ENCODE measurements at places on chromosomes 13 and 19.
A peak's percentile ranks its signal among the peaks of the same experiment; 100 is the strongest.

DNA sequence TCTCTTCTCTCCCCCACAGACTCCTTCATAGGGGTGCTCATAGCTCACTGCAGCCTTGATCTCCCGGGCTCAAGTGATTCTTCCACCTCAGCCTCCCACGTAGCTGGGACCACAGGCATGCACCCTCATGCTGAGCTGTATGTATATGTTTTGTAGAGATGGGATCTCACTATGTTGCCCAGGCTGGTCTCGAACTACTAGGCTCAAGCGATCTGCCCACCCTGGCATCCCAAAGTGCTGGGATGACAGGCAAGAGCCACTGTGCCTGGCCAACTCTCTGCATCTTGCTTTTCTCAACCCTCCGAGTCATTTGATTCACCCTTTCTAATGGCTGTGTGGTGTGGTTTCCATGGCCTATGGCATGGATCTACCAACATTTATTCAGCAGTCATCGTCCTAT lies 10.1 kb upstream of the IRGC start:
- no peak for DNase-seq

GRCh38 chr13:75186379-75186778 lies 295.6 kb downstream of the TBC1D4 start:
- DNase-seq, result no peak

- no peak for DNase-seq
Measured at GRCh38 chr19:57016076-57016475, 103.7 kb upstream of the USP29 start.

DNA sequence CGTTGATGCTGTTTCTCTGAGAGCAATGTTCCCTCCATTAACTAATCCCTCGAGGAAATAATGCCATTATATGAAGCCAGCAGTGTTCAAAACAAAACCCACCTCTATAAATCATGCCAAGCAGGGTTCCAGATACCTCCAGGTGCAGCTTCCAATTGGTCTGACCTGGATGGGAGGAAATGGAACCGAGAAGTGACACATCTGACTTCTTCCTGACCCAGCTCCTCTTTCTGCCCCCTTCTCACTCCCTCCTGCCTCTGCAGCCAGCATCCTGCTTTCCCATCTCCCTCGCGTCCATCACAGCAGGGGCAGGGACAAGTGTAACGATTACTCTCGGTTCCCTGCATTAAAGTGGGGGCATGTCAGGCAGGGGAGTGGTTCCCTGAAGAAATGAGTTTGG lies 37.5 kb downstream of the HSPH1 start:
- DNase-seq, result no peak

GRCh38 chr13:103157434-103158145 lies 91.4 kb upstream of the SLC10A2 start:
- DNase-seq, result no peak

DNA sequence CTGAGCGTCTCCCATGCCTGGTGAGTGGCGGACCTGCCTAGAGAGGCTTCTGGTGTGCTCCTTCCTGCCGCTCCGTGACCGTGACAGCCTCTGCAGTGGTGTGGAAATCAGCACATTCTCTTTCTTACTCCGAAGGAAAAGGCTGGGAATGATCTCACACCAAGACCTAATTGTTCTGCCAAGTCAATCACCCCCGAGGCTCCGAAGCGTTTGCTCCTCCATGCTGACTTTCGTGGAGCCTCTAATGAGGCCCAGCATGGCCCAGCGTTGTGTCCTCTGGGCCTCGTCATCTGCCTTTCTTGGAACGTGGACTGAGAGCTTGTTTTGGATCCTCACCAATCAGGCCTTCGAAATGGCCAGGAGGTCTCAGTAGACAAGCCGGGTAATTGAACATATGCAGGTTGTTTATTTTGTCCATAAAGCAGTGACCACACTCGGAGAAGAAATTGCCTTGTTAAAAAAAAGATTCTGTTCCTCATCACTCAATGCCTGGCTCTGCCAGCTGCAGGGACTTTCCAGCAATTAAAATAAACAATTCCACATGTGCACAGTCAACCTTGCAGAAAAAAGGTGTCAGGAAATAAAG lies 107.1 kb downstream of the UBL3 start:
- DNase-seq, result no peak

DNA sequence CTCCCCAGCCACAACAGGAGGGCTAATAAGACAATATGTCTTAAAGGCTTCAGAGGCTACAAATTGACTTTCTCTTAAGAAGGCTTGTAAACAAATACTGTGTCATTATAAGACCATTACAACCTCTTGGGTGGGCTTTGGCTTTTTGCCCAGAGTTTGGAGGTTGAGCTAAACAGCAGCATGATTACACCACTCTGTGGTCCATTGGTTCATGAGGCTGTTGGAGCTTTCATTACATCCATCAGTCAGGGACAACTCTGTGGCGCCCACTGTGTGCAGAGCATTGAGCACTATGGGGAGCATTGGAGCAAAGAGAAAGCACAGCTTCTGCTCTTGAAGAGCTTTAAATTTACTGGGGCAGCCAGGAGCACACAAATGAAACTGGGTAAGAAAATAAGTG lies 75.9 kb downstream of the TNFSF11 start:
- no peak for DNase-seq

DNA sequence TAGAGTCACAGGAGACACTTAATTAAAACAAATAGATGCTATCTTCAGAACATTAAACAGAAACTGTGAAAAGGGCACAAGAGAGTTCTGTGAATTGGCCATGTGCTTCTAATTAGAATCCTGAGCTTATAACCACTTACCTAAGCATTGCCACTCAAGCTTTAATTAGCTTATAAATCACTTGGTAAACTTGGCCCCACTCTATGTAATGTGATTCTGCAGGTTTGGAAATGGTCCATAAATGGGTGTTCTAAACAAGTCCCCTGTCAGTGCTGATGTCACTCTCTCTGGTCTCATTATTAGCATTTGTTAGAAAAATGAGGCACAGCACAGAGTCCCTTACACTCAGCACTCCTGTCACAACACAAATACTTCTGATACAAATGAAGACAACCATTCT lies 18.0 kb downstream of the ZNF91 start:
- no peak for DNase-seq

DNA sequence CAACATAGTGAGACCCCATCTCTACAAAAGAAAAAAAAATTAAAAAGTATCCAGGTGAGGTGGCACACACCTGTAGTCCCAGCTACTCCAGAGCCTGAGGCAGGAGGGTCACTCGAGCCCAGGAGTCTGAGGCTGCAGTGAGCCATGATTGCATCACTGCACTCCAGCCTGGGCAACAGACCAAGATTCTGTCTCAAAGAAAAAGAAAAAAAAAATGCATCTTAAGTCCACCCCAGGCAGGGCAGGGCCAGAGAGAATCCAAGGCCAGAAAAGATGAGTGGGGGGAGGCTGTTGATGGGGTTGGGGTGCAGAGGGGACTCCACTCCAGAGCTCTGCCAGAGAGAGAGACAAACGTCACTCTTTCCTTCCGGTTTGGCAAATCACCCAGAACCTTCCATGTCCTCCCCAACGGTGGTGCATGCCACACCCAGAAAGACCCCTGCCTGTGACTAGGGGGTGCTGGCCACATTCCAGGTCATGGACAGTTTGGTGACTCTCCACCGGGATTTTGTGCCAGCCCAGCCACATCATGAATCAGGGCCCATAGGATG lies 431 bp downstream of the FUT3 start:
- no peak for DNase-seq

DNA sequence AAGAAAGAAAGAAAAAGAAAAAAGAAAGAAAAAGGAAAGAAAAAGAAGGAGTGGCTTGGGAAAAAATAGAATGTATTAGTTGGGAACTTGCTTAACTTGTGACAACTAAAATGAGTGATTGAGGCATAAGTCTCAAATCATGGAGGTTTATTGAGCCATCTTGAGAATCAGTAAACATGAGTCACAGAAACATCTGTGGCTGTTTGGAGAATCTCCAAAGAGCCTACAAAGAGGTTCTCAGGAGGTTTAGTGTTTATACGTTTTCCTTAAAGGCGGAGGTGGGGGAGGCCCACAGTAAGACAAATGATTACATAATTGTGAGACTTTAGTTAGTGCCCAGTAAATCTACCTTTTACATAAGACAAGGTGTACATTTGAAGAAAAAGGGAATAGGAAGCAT lies 38.6 kb downstream of the WDR87 start:
- no peak for DNase-seq

GRCh38 chr13:35646056-35646774 lies 169.7 kb upstream of the MAB21L1 start:
- no peak for DNase-seq

GRCh38 chr13:110045202-110045601 lies 258.8 kb upstream of the IRS2 start:
- DNase-seq, result no peak

GRCh38 chr13:108342369-108343289 lies 73.1 kb downstream of the TNFSF13B start:
- DNase-seq, result no peak

- DNase-seq, result peak; percentile 43
Measured at GRCh38 chr13:113187263-113187669, 21.2 kb downstream of the PCID2 start.
